ENCODE measurements at places on chromosomes 1 and 21.
A peak's percentile ranks its signal among the peaks of the same experiment; 100 is the strongest.

DNA sequence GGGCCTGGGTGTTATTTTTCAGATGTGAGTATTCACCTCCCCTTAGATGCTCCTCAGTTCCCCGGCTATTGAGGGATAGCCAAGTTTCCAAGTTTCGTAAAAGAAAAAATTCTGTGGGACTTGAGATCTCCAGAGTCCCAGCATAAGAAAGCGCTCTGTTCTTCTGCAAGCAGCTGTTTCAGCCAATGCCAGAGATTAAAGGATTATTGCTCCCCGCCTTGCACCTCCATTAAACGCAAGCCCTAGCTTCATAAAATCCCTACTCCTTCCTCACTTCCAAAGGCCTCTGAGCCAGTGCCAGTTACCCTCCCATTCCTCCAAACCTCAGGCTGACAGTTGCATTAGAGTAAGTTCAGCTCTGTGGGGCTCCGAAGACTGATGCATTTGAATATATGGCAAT is 56.4 kb downstream of the CHIA start:
- DNase-seq = no peak

- DNase-seq = no peak
Measured at GRCh38 chr1:200428482-200429205, 18.8 kb upstream of the ZNF281 start.

- DNase-seq = no peak
Measured at GRCh38 chr21:32134441-32135130, 144.3 kb downstream of the MIS18A start.

DNA sequence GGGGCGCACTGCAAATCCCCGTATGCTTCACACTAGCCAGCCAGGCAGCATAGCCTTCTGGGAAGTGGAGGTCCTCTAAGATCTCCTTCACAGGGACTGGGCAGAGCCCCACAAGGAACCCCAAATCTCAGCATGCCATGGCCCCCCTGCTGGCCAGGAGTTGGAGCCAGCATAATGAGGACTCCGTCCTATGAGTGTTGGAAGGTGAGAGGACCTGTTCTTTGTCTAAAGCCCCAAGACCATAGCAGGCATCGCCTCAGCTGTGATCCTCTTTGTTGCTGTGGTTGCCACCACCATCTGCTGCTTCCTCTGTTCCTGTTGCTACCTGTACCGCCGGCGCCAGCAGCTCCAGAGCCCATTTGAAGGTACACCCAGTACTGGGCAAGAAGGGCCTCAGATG is 1.5 kb downstream of the SHISA4 start:
- no peak for DNase-seq

GRCh38 chr1:12447849-12448312 is 170.1 kb downstream of the DHRS3 start:
- DNase-seq = no peak

DNA sequence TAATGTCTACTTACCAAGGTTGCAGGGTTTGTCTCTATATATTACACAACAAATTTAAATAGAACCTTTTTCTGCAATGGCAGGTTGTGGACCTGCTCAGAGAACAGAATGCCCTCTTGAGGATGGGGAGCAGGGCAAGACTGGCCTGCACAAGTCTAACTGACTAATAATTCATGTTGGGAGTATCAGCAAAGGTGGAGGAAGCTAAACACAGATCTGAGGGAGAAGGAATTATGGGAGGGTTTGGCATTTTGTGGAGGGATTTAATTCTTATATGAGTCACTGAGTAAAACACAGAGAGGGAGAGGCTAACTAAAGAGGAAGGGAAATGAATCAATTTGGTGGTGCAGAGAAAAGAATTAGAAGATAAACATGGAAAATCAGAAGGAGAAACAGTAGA is 40.0 kb downstream of the CLDN17 start:
- DNase-seq = no peak

GRCh38 chr1:244860914-244861610 is 3.3 kb downstream of the HNRNPU start:
- no peak for DNase-seq

GRCh38 chr1:64304823-64305222 is 101.4 kb downstream of the UBE2U start:
- no peak for DNase-seq

GRCh38 chr1:226735576-226735975 is 3.5 kb downstream of the ITPKB start:
- no peak for DNase-seq

DNA sequence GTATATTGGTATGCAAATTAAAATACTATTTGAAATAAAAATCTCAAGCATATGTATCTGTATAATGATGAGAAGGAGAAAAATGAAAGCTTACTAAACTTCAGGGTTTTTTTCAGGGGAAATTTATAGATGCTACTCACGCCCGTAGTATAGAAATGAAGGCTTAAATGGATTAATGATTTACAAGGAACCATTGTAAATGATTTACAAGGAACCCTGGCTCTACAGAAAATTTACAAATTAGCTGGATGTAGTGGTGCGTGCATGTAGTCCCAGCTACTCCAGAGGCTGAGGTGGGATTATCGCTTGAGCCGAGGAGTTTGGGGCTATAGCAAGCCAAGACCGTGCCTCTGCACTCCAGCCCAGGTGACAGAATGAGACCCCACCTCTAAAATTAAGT is 150.5 kb downstream of the PCBP3 start:
- no peak for DNase-seq

DNA sequence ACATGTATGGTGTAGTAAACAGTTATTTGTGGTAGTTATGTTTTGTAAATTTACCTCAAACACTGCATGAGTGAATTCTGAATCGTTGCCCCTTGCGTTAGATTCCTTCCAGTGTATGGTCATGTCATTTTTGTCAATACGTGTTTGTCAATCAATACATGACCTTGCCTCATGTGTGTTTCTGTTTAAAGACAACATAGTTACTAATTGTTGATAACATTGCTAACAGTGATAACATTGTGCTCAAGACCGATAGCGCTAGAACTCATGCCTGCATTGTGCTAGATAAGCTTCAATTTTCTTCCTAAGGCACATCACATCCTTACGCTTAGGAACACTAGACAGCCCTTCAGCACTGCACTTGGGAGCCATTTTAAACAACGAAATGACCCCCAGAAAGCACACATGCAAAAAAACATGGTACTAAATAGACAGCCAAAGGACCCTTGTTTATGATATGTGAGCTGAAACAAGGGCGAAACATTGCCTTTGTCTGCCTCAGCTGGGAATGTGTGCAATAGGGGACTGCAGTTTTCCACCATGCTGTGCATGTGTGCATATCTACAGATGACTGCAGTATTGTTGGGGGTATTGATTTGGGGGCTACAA is 37.3 kb downstream of the MRPS6 start:
- no peak for DNase-seq

GRCh38 chr1:3902571-3903091 is 2.6 kb upstream of the C1orf174 start:
- no peak for DNase-seq

- no peak for DNase-seq
Measured at GRCh38 chr1:93448983-93449804, 1.3 kb downstream of the FNBP1L start.

- DNase-seq = no peak
Measured at GRCh38 chr1:32100359-32100758, 7.5 kb upstream of the KPNA6 start.

DNA sequence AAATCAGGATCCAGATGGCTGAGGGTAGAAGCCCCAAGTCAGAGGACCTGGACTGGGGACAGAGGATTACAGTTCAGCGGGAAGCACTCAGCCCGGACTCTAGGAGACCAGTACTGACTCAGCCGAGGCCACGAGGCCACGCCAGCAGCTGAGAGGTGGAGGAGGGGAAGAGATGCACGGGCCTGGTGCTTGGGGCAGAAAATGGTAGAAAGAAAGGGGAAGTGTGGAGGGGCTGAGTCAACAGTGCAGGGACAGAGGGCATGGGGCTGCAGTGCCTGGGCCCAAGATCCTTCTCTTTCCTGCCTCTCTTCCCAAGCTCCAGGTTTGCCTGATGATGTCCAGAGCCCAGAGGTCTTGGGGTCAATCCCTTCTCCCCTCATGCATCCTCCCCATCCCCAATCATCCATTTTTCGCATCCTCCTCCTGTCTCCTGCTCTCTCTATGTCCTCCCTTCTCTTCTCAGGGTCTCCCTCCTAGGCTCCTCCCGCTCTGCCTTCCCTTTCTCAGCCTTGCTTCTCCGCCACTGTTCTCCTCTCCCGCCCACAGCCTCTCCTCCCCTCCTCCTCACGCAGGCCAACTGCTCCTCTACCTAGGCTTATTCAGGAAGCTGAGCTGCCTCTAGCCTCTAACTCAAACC is 7.7 kb downstream of the ARHGEF2 start:
- peak; percentile 76 for DNase-seq

DNA sequence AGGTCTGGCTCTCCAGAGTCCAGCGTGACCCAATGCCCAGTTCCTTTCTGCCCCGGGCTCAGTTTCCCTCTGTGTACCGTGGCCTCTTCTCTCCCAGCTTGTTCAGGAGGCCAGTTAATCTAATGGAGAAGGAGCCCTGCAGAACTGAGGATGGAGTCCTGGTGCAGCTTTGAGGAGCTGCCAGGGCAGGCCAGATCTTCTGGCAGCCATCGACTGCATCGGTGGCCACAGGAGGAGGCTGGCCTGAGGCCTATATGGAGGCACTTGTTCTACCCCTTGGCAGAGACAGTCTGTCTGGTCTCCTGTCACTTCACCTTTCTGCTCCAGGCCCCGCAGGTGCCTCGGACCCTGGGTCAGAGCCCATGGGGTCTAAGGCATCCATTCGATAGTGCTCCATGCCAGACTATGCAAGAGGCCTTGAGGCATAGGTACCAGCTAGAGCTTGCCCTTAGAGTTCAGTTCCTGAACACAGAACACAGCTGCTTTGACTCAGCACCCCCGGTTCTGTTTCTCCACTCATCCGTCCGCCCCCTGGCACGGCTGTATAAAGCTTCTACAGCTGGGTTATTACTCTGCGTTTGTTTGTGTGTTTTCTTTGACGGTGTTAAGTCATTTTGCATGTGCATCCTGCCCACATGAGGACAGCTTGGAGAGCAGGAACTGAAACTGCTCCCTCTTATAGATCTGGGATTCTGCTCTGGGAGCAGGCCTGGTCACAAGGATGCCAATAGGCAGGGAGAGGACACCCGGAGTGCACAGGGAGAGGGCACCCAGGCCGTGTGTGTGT is 18.5 kb upstream of the LRRN2 start:
- no peak for DNase-seq

DNA sequence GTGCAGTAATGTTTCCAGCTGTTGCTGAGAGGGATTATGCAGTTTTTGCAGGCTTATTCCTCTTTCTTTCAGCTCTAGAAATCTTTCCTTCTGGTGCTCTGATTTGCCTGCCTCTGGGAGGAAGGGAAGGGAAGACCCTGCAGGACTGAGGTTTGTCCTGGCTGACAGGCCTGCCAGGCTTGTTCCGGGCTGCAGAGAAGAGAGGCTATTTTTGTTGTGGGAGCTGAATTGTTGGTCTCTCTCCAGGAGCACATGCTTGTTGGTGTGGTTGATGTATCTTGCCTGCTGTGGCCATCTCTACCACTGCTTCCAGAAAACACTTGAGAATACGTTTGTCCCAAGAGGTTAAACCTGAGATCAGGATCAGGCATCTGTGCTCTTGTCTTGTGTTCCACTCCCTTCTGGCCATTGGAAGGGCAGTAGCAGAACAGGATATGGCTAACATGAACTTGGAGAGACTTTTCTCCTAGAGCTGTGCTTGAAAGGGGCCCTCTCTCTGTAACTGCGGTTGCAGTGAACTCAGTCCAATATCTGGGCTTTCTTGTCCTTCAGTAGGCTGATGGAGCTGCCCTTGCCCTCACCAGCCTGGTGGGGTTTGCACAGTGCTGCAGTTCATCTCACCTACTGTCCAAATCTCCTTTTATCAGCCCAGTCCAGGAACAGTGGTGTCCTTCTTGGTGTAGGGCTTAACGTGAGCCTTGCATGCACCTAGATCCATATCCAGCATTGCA is 21.5 kb upstream of the SLC25A34 start:
- DNase-seq = no peak

DNA sequence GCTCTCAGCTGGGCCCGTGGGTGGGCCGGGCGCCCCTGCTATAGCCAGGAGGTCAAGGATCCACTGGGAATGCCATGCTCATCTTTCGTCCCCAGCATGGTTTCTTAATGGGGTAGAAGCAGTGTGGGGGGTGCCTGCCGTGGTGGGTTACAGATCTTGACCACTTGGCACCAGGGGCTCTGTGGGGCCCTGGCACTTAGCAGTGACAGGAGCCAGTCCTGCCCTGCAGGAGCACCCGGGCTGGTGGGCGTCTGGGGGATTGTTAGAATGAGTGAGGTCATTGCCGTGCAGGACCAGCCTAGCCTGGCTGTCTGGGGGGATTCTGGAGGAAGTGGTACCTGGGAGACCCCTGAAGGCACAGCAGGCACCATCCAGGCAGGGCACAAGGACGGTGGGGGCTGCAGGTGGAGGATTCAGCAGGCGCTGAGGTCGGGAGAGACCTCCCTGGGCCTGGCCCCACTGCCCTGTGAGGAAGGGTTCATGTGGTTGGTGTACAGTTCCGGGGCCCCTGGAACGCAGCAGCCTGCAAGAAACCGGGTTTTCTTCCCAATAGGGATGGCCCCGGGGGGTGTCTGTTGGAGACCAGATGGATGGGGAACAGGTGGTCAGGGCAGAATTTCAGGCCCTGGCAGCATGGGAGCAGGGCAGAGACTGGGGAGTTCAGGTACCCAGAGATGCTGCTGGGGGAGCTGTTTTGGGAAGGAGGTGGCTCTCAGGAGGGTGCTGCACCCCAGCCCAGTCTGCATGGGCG is 4.8 kb downstream of the AIRE start:
- DNase-seq = no peak

- DNase-seq = no peak
Measured at GRCh38 chr1:27992276-27992675, 32.5 kb downstream of the XKR8 start.

DNA sequence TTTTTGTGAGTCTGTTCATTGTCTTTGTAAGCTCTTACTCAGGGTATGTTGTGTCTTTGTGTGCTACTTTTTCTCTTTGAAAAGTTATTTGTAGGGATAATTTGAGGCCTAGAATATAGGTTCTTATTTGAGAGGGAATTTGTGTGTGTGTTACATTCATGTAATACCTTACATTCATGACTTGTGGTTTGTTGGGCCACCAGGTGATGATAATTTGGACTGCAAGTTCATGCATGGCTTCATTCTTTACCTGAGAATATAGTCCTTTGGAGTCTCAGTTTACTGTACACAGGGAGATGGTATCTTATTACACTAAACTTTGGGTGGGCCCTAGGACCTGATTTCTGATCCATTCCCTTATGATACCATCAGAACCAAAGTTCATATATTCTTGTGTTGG is 51.8 kb upstream of the FASLG start:
- no peak for DNase-seq

DNA sequence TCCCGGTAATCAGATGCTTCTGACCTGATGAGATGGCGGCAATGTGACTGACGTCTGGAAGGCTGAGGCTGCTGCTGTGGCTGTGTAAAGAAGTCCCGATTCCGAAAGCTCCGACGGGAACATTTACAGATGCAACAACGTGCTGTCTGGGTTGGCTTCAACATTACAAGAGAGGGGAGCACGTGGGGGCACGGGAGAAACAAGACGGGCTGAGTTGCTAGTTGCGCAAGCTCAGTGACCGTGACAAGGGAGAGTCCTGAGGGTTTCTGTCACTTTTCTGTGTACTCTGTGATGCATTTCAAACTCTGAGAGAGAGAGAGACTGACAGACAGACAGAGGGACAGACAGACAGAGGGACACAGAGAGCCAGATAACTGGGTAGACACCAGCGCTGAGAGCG is 25.6 kb upstream of the LRRC47 start:
- no peak for DNase-seq

All from GM12891 (cell line).